Spinal cord (tissue), 10 donors: ENCODE measurements at places on chromosomes 6 and 20. TPM values are rescaled to one million over a fixed set of nuclear protein-coding genes. Genes with fewer than 3 reads are reported as not detected.

RSPO3 gene
- 3.4 TPM for polyA plus RNA-seq

SPO11 gene
- not detected for polyA plus RNA-seq

BNIP5 gene
- polyA plus RNA-seq: not detected

PNPLA1 gene
- 0.27 TPM for polyA plus RNA-seq

ECT2L gene
- polyA plus RNA-seq: 0.54 TPM

CLDN20 gene
- polyA plus RNA-seq: 0.71 TPM

ARG1 gene
- polyA plus RNA-seq: 0.23 TPM

TGM2 gene
- polyA plus RNA-seq: 12.9 TPM

ANGPT4 gene
- 0.50 TPM for polyA plus RNA-seq

PGC gene
- not detected for polyA plus RNA-seq

SLC22A1 gene
- polyA plus RNA-seq: not detected

C20orf141 gene
- not detected for polyA plus RNA-seq

LGSN gene
- 0.06 TPM for polyA plus RNA-seq

GABRR1 gene
- 0.29 TPM for polyA plus RNA-seq

PPP1R3G gene
- 2.8 TPM for polyA plus RNA-seq

TOX2 gene
- 15.4 TPM for polyA plus RNA-seq
